Left renal pelvis (tissue), 4 donors: ENCODE measurements at places on chromosomes 1 and 21.

GRCh38 chr1:209549443-209550205 lies 33.9 kb upstream of the CAMK1G start:
- no peak for DNase-seq

DNA sequence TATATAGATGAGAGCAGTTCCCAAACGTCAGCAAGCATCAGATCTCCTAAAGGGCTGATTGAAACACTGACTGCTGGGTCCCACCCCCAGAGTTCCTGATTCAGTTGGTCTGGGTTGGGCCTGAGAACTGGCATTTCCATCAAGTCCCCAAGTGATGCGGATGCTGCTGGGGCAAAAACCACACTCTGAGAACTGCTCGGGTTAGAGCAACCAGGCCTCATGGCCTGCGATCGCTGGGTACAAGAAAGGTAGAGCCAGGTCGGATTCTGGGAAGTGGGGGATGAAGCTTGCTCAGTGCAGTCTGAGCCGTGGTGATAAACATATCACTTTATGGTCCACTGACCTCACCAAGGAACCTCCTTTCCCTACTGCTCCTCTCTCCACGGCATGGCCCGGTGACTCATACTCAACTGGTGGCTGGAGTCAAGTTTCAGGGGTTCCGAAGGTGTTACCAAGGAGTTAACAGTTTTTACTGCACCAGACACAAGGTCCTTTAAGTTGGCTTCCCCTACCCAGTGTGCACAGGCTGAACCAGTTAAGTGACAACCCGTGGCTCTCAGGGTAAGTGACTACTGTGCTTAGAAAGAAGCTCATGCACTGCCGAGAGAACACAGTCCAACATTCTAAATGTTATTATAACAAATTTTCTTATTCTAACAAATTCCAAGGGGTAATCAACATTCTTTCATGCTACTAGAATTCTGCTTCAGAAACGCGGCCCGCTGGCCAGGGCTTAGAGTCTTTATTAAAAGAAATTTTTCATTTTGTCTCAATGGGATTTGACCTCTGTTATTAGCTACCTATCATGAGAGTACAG lies 153.5 kb downstream of the TGFBR3 start:
- no peak for DNase-seq

DNA sequence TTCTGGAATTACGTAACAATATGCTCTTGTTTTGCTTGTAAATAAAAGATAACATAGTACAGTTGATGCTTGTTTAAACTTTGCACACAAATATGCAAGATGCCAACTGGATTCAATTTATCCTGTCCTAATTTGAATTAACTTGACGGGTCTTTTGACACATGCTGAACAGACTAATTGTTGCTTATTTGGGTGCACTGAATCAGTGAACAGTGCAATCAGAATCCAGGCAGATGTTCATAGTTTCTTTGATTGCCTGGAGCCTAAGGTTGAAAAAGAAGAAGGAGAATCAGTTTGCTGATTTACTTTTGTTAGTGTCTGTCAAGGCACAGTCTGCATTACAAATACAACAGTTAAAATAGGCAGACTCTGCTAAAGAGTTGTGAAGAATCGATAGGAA lies 307.9 kb downstream of the COL11A1 start:
- DNase-seq: no peak

- DNase-seq: no peak
These were observed 62.6 kb upstream of the NRIP1 start for GRCh38 chr21:15127437-15127836.

DNA sequence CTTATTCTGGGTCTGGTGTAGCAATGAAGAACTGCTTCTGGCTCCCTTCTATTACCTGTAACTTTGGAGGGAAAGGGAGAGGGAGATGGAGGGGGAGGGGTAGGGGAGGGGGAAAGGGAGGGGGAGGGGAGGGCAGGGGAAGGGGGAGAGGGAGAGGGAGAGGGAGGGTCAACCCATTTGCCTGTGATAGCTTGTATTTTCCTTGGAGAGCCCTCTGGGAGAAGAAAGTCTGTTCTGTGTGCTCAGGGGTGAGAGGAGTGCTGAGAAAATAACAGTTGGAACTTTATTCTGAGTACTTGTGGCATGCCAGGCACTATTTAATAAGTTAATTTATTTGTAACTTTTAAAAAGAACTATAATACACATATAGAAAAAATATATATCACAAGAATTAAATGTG lies 70.7 kb upstream of the TSPAN2 start:
- DNase-seq: no peak

DNA sequence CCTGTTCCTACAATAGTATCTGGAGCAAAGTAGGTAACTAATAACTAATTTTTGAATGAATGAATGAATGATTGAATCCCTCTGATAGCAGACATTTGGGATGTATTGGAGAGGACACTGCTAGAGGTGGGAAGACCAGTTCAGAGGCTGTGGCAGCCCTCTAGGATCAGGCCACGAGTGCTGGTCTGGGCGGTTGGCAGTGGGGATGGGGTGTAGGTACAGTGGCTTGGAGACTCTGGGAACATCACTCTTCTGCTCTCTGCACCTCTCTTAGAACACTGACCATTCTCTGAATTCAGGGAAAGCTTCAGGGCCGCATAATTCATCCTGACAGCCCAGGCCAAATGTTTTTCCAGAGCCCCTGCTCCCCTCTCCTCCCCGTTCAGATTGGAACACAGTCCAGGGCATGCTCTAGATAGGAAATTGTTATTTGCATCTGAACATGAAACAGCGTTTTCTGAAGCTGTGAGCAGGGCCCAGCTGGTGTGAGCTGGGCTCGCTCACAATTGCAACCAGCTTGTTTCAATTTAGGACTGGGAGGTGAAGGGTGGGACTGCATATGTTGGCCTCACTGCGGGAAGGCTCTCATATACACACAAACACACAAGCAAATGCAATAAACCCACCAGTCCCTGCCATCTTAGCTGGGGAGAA lies 253.1 kb upstream of the USP24 start:
- DNase-seq: no peak

DNA sequence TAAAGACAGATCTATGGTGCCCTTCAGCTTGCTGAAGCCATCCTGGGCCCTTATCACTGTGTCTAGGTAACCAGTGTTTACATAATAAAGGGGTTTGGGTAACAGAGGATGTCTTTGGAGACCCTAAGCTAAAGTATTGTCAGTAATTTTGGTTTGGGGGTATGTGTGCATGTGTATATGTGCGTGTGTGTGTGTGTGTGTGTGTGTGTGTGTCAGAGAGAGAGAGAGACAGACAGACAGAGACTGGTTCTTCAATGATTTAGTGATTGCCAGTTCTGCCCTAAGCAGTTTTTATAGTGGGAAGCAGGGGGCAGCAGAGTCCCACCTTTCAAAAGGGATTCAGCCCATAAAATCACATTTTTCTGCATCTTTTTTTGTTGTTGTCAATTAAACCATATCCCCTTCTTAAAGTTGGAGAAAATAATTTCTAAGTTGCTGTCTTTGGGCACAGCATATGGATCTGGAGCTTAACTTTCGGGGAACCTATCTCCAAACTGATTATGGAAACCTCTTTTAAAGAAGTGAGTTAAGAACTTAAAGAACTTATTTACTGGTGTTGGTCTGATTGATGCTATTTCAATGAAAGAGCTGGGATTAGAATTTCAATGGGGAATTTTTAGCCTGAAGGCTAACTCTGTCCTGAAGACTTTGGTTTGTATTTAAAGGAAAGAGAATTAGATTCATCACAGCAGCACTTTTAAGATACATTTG lies 51.1 kb downstream of the ZNF326 start:
- DNase-seq: no peak

- DNase-seq: no peak
These were observed 36.0 kb upstream of the GPR157 start for GRCh38 chr1:9164919-9165318.

GRCh38 chr1:38083541-38083940 lies 36.9 kb upstream of the POU3F1 start:
- no peak for DNase-seq

DNA sequence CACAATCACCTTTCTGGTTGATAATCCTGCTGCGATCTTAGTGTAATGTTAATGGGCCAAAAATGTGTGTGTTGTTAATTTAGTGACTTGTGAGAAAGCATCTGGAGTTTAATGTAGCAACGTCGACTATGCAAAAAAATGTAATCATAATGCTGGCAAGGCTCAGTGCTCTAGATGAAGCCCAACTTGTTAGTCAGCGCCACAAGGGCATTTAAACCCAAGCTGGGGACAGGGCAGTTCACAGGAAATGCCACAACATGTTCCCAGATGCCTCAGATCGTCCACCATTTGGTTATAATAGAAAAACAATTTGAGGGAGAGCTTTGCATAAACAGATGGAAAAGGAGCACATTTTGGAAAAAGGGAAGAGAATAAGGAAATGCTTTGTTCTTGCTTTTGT lies 585.4 kb upstream of the PLXNA2 start:
- DNase-seq: no peak

DNA sequence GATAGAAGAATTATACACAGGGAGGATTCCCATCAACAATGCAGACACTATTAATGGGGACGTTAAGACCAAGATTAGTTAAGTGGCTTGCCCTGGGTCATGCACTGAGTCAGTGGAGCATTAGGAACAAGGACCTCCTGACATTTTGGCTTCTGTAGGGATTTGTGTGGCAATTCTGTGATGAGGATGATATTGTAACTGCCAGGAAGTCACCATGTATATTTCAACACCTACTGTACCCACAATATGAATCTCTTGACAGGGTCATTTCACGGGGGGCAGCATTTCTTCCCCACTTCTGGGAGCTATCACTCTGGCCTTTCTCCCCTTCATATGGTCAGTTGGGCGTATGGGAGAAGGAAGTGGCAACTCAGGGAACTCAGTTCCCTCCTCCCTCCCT lies 134.9 kb downstream of the RUNX1 start:
- DNase-seq: no peak

GRCh38 chr1:119611701-119612113 lies 36.4 kb downstream of the ZNF697 start:
- no peak for DNase-seq

GRCh38 chr21:33299181-33299752 lies 25.5 kb upstream of the IFNAR1 start:
- no peak for DNase-seq

DNA sequence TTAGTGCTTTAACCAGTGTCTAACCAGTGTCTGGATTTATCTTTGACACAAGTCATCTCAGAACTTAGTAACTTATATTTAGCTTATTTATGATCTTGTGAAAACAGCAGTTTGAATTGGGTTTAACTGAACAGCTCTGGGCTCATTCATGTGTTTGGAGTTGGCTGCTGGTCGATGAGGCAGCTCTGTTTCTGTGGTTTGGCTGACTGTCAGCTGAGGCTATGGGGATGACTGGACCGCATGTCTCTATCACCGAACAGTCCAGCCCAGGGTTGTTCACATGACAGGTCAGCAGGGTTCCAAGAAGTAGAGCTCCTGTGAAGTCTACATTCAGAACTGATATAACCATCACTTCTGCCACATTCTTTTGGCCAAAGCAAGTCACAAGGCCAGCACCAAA lies 29.1 kb upstream of the C21orf91 start:
- no peak for DNase-seq

- DNase-seq: no peak
These were observed 256.8 kb downstream of the FAF1 start for GRCh38 chr1:50703240-50703639.
